Stimulated activated CD4-positive, alpha-beta T cell treated with anti-CD3 and anti-CD28 coated beads, Interleukin-4, amount 100 ng/mL, for 4 hours (primary cell): ENCODE measurements at places on chromosomes 16 and 17.

GRCh38 chr16:66515596-66516508 is 34.1 kb downstream of the TK2 start:
- DNase-seq: no peak

- no peak for DNase-seq
Observed at GRCh38 chr16:71673582-71673973, 47.6 kb downstream of the MARVELD3 start.

GRCh38 chr16:500709-501108 is 26.8 kb upstream of the CAPN15 start:
- DNase-seq: no peak

GRCh38 chr17:30093463-30094147 is 23.0 kb upstream of the NSRP1 start:
- DNase-seq: no peak

DNA sequence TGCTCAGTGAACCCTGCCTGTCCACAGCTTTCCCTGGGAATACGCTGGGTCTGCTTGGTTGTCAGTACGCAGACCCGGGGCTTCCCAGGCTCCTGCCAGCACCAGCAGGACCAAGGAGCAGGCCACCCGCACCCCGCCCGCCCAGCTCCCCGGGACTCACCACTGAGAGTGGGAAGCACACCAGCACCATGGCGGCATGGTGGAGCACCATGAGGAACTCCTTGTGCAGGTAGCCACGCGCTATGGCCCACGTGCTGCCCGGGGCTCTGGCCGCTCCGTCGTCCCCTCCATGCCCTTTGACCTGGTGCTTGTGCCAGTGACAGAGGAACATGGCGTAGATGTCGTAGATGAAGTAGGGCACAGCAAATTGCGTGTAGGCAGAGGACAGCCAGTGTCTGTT is 3.5 kb downstream of the C16orf92 start:
- DNase-seq: no peak

- DNase-seq: peak; percentile 32
Observed at GRCh38 chr17:43880420-43880991, 26.8 kb downstream of the MPP2 start.

DNA sequence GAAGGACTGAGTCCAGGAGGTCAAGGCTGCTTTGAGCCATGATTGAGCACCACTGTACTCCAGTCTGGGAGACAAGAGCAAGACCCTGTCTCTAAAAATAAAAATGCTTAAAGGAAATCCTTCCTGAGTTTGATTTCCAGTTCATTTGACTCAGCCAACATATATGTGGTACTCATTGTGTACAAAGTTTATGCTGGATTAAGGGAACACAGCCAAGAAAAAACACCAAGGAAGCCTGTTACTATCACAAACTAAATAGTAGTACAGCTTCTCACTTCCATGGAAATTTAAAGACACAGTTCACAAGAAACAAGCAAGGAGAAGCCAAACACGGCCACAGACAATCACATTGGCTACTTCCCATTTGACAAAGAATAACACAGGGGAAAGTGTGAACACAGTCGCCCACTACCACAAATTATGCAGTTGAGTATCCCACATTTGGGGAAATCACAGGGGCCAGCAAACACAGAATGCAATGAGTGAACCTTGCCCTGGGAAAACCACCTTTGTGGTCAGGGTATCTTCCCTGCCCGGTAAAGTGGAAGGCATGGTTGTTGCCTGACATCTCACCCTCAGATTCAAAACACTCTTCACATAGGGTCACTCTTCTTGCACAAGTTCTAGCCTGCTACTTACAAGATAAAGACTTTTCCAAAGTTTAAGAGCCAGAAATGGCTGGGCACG is 14.5 kb downstream of the TEX14 start:
- DNase-seq: no peak

- no peak for DNase-seq
Observed at GRCh38 chr16:1320658-1321240, 11.3 kb downstream of the UBE2I start.

DNA sequence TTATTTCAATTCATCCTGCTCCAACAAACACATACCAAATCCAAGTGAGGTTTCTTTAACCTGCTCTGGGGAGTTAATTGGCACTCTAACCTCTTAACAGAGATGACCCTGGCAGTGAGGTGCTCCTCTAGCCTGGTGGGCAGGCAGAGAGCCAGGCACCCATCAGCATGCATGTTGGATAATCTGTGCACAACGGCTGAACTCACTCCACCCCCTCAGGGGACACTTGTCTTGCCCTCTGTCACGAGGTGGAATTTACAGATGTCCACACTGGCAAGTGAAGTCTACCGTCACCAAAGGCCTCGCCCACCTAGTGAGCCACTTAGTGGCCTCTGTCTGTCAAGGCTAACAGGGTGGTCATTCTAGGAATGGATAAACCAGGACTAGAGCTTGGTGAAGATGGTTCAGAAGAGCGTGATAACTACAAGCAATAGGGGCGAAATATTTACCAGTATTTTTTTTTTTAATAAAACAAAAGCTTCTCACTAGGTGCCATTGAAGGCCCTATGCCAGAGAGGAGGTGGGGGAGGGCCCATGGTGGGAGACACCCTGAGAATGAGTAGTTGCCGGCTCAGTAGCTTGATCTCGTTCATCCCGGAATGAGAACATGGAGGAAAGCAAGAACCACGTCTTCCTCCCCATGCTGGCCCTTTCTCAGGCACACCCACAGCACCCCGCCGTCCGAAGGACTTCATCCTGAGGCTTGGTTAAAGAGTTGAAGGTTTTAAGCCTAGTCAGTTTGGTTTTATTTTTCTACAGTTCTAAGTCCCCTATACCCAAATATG is 25.2 kb downstream of the PLD6 start:
- DNase-seq: no peak

DNA sequence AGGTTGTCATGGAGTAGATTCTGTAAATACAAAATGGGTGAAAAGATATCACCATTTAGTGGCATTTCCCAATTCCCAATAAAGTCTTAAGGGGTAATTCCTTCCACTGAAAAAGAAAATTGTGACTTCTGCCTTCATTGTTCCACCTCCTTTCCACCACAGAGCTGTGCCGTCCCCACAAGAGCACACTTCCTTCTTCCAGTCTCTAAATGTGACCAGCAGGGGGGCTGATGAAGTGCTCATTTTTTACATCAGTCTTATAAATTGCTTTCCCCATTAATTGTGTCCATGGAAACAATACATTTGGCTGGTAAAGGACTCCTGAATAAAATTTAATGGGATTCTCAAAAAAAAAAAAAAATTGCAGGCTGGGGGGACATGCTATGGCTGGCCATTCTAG is 260.8 kb upstream of the PSMD7 start:
- DNase-seq: no peak

GRCh38 chr17:33494151-33494550 is 201.1 kb upstream of the ASIC2 start:
- DNase-seq: no peak
